T-cell (primary cell): ENCODE measurements at places on chromosomes 4 and X.

- no peak for DNase-seq
Observed at GRCh38 chrX:13515211-13515930, 54.0 kb upstream of the EGFL6 start.

GRCh38 chr4:121339307-121339706, 41.5 kb downstream of the QRFPR start:
- no peak for DNase-seq

GRCh38 chr4:91035276-91035675, 908.1 kb downstream of the CCSER1 start:
- no peak for DNase-seq

DNA sequence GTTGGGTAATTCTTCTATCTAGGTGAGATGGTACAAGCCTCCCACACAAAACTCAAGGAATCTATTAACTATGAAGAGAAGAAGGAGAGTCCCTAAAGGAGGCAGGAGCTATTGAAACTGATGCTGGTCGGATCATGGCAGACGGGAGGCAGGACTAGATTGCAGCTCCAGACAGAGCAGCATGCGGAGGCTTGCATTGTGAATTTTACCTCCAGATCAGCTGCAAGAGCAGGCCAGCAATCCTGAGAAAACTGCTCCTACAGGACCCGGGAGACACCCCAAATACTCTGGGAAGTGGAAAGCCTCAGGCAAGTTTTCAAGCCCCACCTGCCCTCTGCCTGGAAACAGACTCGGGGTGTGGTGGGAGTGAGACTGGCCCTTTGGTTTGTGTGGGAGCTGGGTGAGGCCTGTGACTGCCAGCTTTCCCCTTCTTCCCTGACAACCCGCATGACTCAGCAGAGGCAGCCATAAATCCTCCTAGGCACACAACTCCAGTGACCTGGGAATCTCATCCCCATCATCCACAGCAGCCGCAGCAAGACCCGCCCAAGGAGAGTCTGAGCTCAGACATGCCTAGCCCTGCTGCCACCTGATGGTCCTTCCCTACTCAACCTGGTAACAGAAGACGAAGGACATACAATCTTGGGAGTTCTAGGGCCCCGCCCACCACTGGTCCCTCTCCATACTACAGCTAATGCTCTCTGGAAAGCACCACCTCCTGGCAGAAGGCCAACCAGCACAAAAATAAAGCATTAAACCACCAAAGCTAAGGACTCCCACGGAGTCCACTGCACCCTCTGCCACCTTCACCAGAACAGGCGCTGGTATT, 30.9 kb downstream of the GATB start:
- no peak for DNase-seq

- no peak for DNase-seq
Observed at GRCh38 chr4:112954286-112954685, 95.2 kb upstream of the ANK2 start.

DNA sequence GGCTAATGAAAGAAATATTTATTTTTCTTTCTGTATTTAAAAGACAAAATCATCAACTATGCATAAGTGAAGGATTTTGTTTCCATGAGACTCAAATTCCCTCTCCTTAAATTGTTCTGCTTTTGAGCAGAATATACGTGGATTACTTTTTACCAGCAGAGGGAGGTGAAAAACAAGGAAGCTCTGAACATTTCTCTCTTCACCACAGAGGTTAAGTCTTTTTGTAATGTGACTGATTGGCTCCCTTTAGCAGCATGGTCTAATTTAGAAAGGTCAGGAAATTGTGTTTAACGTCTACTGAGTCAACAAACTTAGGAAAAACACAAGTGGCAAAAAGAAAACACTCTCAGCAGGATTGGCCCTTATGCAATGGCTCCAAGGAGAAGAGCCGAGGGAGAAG, 55.1 kb upstream of the F9 start:
- no peak for DNase-seq
